Uterus (tissue), 4 donors: ENCODE measurements at places on chromosomes 7 and 10.
A peak's percentile ranks its signal among the peaks of the same experiment; 100 is the strongest.

DNA sequence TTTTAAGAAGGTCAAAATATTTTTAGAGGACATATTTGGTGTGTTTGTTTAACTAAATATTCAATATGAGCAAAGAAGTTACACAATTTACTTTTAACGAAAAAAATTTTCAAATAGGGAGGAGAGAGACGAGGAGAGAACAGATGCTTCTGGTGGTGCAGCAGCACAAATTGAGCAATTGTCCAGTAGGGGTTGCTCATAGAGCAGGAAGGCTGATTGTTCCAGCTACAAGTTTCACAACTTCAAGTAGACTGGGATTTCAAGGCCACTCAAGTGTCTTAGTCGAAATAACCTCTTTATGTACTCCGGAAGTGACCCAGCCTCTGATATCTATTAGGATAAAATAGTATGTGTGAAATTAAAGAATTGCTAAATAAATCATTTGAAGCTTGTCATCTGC lies 197.9 kb downstream of the HDAC9 start:
- H3K36me3 ChIP-seq, result no peaks in the 10 kb centered on the region
- H3K4me1 ChIP-seq, result no peaks in the 10 kb centered on the region
- H3K4me3 ChIP-seq, result no peak overlapping the region
- no peaks in the 10 kb centered on the region for H3K27me3 ChIP-seq

GRCh38 chr7:5679813-5680473 lies 101.5 kb downstream of the RNF216 start:
- peak overlapping the region; percentile 1 for H3K27ac ChIP-seq
- no peaks in the 10 kb centered on the region for H3K27me3 ChIP-seq
- no peak overlapping the region for H3K4me3 ChIP-seq

DNA sequence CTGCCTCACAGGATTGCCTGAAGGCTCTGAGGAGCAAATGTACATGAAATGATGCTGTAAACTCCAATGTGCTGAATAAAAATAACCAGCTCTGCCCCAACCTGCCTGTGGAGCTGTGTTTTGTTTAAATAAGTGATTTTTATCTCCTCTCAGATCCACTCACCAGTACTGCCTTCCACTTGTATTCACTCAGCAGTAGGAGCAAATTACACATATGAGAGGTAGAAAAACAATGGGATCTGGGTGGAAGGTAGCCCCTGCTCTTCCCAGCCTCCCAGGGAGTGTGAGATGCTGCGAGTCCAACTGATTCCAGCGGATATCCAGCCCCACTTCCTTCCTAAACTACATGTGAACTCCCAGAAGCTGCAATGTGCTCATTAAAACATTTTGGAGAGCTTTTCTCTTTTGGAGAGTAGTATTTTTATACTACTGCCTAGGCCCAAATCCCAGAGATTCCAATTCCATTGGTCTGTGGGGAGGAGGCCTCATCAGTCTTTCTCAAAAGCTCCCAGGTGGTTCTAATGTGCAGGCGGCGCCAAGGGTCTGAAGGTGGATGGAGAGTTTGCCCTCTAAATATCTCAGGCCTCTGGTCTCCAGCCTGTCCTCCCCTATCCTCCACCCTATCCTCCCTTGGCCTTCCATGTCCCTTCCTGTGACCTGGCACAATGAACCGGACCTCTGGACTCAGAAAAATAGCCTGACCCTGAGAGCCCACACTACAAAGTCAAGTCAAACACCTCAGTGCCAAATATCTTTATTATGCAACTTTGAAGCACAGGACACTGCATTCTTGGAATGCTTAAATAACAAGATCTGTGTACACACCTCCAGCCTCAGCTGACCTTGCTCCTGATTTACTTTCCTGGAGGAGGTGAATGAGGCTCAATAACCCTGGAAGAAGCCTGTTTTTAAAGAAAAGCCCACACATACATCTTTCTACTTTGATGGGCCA lies 46.2 kb downstream of the CPVL start:
- H3K27ac ChIP-seq, result peak overlapping the region; percentile 31
- no peak overlapping the region for H3K4me3 ChIP-seq

GRCh38 chr10:113108194-113108835 lies 158.3 kb downstream of the TCF7L2 start:
- H3K4me3 ChIP-seq, result no peak overlapping the region
- H3K27ac ChIP-seq, result no peak overlapping the region
- no peak for DNase-seq
- H3K36me3 ChIP-seq, result no peaks in the 10 kb centered on the region

DNA sequence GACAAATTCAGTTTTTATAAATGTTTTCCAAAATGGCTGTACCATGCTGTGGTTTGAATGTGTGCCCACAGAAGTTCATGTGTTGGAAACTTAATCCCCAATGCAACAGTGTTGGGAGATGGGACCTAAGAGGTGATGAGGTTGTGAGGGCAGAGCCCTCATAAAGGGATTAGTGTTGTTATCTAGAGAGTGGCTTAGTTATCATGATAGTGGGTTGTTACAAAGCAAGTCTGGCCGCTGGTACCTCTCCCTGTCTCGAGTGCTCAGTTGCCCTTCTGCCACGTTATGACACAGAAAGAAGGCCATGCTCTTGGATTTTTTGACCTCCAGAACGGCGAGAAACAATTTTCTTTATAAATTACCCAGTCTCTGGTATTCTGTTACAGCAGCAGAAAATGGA lies 119.0 kb downstream of the BTAF1 start:
- no peaks in the 10 kb centered on the region for H3K27me3 ChIP-seq
- H3K36me3 ChIP-seq, result no peaks in the 10 kb centered on the region
- H3K27ac ChIP-seq, result no peak overlapping the region
- DNase-seq, result no peak
- H3K4me3 ChIP-seq, result no peak overlapping the region

DNA sequence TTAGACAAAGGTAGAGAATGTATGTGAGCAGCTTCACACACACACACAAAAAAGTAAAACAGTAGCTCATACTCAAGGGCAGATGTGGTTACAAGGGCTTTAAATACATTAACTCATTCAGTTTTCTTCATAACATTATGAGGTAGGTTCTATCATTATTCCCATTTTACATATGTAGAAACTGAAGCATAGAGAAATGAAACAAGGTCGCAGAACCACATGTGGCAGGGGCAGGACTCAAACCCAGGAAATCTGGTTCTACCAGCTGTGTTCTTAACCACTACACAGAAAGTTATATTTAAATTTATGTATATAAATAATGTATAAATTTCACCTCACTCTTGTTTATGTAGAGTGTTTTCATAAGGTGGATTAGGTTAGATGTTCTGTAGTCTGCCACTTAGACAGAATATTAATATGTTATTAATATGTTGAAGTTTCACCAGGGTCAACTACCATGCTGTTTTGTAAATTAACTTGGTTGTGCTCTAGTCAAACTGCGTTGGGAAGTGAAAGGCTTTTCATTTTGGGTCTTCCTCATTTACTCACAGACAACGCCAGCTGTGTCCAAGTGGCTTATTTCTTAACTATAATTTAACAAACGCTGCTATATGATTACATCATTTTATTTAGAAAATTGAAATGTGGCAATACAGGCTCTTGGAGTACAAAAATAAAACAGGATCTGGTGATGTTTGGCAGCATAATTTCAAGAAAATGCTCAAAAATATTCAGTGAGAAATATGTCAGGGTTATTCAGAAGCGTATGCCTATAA lies 138.4 kb downstream of the MDFIC start:
- peak overlapping the region; percentile 78 for H3K27ac ChIP-seq
- no peak overlapping the region for H3K4me3 ChIP-seq
- no peaks in the 10 kb centered on the region for H3K36me3 ChIP-seq
- no peaks in the 10 kb centered on the region for H3K27me3 ChIP-seq
- no peaks in the 10 kb centered on the region for H3K4me1 ChIP-seq
- DNase-seq, result no peak

DNA sequence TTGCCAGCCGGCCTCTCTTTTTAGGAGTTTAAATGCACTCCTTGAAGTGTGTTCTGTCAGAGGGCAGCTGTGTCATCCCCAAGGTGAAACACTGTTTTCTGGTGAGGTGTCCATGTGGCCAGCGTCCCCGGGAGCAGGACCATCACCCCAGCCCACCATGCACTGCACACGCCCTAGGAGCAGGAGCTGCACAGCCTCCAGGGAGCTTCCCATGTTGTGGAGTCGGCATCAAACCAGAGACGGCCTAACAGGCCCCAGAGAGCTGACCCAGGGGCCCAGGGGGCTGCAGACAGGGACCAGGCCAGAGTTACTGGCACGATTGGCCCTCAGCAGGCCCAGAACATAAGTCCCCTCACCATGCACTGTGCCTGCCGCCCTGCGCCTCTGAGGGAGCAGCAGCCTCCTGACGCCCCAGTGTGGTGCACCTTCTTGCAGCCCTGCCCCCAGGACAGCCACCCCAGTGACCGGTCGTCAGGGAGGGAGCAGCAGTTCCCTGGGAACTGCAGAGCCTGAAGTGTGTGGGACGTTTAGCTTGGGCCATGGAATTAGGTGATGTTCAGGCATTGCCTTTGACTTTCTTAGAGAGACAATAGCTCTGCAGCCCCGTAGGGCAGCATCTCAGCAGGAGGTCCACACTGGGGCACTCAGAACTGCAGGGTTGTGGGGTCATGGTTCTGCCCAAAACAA lies 97.9 kb downstream of the NKX6-2 start:
- no peaks in the 10 kb centered on the region for H3K36me3 ChIP-seq
- no peak for DNase-seq
- no peaks in the 10 kb centered on the region for H3K27me3 ChIP-seq
- H3K4me1 ChIP-seq, result no peaks in the 10 kb centered on the region
- H3K4me3 ChIP-seq, result no peak overlapping the region

GRCh38 chr7:156005202-156005691 lies 193.0 kb upstream of the SHH start:
- H3K4me1 ChIP-seq, result no peaks in the 10 kb centered on the region
- DNase-seq, result no peak
- H3K27ac ChIP-seq, result no peak overlapping the region
- no peak overlapping the region for H3K4me3 ChIP-seq
- H3K36me3 ChIP-seq, result no peaks in the 10 kb centered on the region

DNA sequence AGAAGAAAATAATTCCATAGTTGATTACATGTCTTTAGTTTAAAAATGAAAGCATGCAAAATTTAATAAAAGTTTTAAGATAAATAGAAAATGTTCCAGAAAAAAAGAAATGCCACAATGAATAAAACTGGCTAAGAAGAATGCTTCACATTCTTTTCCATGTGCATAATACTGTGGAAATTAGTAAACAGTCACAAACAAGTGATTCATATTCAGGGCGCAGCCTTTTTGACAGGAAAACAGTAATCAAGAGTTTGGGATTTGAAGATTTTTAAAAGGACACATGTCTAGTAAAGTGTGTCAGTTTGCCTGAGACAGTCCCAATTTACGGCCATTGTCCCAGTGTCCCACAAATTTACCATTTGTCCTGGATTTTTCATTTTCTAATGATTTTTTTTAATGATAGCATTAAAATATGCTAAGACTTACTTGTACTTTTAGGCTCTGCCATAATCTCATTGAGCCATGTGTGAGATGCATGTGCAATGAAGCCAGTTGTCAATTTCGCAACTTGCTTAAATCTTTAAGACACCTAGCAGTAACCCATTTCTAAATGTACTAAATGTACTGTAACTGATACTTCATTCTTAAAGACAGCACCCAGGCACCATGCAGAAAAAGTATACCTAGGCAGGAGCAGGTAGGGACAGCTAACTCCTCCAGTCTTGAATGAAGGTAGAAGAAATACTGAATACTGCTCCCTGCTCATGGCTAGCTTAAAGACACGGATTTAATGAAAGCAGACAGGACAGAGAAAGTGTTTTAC lies 46.9 kb downstream of the ZNF438 start:
- H3K4me3 ChIP-seq, result no peak overlapping the region
- DNase-seq, result no peak
- no peaks in the 10 kb centered on the region for H3K27me3 ChIP-seq

DNA sequence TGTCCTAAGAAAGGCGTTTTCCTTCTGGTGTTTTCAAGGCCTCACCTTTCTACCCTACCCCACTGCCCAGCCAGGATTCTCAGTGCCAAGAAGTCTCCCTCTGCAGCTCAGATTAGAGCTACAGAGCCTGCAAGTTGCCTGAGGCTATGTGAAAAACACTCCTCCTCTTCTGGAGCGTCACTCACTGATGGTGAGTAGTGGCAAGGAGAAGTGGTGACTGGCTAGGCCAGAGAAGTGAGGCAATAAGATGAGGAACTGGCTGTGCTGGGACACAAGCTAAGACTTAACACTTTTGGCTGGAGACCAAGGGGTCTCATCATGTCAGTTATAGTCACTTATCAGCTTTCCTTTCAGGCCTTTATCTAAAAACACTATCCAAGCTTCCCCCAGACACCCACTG lies 86.7 kb upstream of the PRKAR2B start:
- no peaks in the 10 kb centered on the region for H3K36me3 ChIP-seq
- DNase-seq, result no peak
- no peaks in the 10 kb centered on the region for H3K27me3 ChIP-seq
- no peak overlapping the region for H3K27ac ChIP-seq

DNA sequence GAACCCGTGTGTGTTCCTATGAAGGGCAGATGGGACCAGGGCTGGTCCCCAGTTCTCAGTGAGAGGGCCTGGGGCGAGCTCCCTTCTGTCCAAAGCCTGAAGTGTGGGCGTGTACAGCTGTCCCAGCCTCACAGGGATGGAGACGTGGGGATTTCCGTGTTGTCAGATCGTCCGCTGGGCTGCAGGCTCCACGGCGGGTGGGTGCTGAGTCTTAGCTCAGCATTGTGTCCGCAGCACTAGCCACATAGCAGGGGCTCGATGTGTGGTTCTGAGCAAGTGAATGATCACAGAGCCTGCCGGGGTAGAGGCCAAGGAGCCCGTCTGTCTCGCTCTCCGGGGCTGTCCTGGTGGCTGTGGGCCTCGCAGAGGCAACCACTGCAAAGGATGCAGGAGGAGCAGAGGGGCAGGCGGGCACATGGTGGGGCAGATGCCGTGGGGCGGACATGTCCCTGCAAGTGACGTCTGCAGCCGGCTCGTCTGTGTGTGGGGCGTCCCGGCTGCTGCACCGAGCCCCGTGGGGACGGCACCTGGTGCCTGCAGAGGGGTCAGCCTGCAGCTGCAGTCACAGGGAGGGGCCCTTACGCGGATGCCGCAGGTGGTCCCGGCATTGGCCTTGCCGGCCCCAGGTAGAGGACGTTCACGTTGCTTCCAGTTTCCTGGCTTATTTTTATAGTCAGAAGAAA lies 30.9 kb downstream of the FAM20C start:
- no peaks in the 10 kb centered on the region for H3K4me1 ChIP-seq
- no peak for DNase-seq
- H3K27ac ChIP-seq, result no peak overlapping the region
- H3K36me3 ChIP-seq, result no peaks in the 10 kb centered on the region
- no peaks in the 10 kb centered on the region for H3K27me3 ChIP-seq

- H3K4me1 ChIP-seq, result no peaks in the 10 kb centered on the region
- no peaks in the 10 kb centered on the region for H3K36me3 ChIP-seq
- no peak for DNase-seq
- no peak overlapping the region for H3K4me3 ChIP-seq
Measured at GRCh38 chr7:41007351-41007751, 695.5 kb downstream of the INHBA start.
